ENCODE measurements at places on chromosomes 2 and 18. TPM values are rescaled to one million over a fixed set of nuclear protein-coding genes. Genes with fewer than 3 reads are reported as not detected.

The ARHGAP28 gene
- not detected for total RNA-seq

The XDH gene
- 0.08 TPM for total RNA-seq

The MAL gene
- 1.2 TPM for total RNA-seq

The TDRD15 gene
- total RNA-seq = 0.14 TPM

The CYTIP gene
- total RNA-seq = 1,319 TPM

The CRACDL gene
- total RNA-seq = not detected

The SKOR2 gene
- total RNA-seq = not detected

The PLEK gene
- 569 TPM for total RNA-seq

The GALNT13 gene
- not detected for total RNA-seq

The C2orf74 gene
- total RNA-seq = 8.3 TPM

The TXNL4A gene
- total RNA-seq = 97.2 TPM

The SLC38A11 gene
- not detected for total RNA-seq

The FBXO48 gene
- 2.5 TPM for total RNA-seq

The MZT2A gene
- 96.1 TPM for total RNA-seq

The NGEF gene
- total RNA-seq = not detected

The IRS1 gene
- total RNA-seq = 0.21 TPM

The SERPINB10 gene
- total RNA-seq = not detected
